Sciatic nerve (tissue), 2 donors: ENCODE measurements at places on chromosomes 16 and 17. TPM values are rescaled to one million over a fixed set of nuclear protein-coding genes. Genes with fewer than 3 reads are reported as not detected.

DNA sequence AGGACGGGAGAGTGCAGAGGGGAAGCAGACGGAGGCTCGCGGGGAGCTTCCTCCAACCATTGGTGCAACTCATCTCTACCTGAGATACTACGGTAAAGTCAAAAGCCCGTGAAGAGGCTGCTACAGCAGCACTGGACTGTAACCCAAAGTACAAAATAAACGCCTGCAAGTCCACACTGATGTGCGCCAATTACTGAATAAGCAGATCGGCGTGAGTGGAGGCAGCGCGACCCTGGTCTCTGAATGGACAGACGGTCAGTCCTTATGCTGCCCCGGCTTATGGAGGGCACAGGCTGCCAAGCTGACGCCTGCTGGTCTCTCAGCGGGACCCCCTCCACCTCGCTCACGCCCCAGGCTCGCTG, 58.5 kb downstream of the LMF1 start:
- DNase-seq = no peak

DNA sequence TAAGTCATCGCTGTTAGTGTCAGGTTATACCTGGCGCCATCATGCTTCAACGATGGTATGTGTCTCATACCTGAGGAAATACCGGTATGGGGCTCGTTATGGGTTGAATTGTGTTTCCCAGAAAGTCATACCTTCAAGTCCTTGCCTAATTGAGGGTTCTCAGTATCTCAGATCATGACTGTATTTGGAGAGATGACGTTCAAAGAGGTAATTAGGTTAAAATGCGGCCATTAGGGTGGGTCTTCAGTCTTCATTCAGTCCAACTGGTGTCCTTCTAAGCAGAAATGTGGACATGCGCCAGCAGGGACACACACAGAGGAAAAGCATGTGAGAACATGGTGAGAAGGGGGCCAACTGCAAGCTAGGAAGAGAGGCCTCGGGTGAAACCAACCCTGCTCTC, 37.5 kb upstream of the XYLT1 start:
- DNase-seq = no peak

DNA sequence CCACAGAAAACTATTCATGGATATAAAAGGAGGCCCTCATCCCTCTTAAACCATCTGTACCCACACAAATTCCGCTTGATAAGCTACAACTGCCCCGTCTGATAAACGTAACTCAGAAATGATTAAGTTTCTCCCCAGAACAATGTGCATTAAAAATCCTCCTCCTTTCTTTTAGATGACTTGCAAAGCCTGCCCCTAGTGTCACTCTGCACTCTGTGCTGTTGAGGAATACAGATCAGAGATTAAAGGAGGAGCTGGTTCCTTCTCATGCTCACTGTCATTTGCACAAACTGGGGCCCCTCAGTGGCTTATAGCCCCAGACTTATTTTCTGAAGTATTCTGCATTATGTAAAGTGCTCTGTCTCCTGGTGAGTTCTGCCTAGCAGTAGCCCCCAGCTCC, 33.3 kb downstream of the CDRT15 start:
- DNase-seq = no peak

GRCh38 chr17:82686366-82687324, 11.9 kb downstream of the RAB40B start:
- no peak for DNase-seq

DNA sequence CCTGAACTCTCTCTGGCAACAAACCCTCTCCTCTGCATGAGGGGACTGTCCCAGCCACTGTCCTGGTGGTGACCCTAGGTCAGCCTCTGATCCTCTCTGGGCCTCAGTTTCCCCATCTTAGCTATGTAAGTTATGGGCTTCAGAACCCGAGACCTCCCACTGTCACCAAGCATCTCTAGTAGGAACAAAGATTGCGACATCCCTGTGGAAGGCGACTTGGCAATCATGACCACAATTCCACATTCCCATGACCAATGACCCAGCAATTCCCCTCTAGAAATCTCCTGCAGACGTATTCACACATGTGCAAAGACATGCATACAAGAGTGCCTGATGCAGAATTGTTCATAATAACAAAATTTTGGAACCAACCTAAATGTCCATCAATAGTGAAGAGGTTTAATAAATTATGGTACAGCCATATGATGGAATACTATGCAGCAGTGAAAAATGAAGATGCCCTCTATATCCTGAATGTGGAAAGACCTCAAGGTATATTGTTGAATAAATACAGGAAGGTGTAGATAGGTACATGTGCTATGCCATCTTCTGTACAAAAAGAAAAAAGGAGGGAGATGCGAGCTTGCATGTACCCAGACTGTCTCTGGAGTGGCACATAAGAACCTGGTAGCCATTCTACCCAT, 21.2 kb downstream of the CNGB1 start:
- DNase-seq = no peak

- DNase-seq = no peak
Observed at GRCh38 chr16:50040018-50040417, 15.0 kb downstream of the CNEP1R1 start.

DNA sequence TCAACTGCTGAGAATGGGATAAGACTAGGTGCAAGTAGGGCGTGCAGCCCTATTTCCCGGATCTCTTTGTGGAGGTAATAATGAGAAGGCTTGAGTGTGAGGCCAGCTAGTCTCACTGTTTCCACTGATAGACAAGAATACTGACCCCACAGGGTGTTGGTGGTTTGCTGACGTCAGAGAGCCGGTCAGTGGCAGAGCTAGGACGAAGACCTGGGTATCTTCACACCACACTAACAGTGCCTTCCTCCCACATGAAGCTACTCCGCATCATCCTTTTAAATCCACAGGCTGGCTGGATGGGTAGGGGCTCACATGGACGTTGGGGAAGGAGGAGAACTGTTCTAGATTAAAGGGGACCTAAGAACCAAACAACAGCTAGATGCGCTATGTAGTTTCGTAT, 68.0 kb downstream of the ZFHX3 start:
- DNase-seq = no peak

GRCh38 chr16:66522816-66523590, 26.9 kb downstream of the TK2 start:
- no peak for DNase-seq

GRCh38 chr17:35972066-35972465, 9.2 kb downstream of the CCL16 start:
- no peak for DNase-seq

- no peak for DNase-seq
Observed at GRCh38 chr16:73558219-73558618, 510.3 kb upstream of the ZFHX3 start.

DNA sequence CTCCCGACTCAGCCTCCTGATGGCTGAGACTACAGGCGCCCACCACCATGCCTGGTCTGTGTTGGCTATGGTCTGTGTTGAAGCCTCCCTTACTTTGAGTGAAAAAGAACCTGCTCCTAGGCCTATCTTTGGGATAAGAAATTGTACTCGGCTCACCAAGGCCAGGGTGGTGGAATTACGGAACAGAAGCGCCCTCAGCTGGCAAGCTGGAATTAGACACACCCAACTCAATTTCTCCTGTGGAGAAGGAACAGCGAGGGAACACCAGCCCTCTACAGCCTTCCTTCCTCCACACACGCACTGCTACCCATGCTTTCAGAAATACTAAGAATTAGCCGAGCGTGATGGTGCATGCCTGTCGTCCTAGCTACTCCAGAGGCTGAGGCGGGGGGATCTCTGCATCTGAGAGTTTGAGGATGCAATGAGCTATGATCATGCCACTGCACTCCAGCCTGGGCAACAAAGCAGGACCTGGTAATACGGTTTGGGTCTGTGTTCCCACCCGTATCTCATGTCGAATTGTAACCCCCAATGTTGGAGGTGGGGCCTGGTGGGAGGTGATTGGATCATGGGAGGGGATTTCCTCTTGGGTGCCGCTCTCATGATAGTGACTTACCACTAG, 40.1 kb upstream of the RBBP6 start:
- DNase-seq = no peak

DNA sequence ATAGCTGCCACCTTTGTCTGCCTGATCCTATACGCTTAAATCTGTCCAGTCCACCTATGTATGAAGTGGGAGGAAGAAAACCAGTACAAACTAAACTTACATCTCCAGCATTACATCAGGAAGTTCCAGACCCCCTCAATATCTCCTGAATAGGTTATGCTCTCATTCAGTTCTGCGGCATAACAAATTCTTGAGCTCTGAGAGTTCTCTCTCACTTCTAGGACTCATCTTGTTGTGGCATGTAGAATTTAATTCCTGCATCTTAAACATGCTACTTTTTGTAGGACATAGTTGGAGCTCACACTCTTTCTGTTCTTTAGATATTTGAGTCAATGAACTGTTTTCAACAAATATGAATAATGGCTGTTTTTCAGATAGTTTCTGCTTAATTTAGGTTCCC, 662.5 kb downstream of the CDH11 start:
- DNase-seq = no peak

DNA sequence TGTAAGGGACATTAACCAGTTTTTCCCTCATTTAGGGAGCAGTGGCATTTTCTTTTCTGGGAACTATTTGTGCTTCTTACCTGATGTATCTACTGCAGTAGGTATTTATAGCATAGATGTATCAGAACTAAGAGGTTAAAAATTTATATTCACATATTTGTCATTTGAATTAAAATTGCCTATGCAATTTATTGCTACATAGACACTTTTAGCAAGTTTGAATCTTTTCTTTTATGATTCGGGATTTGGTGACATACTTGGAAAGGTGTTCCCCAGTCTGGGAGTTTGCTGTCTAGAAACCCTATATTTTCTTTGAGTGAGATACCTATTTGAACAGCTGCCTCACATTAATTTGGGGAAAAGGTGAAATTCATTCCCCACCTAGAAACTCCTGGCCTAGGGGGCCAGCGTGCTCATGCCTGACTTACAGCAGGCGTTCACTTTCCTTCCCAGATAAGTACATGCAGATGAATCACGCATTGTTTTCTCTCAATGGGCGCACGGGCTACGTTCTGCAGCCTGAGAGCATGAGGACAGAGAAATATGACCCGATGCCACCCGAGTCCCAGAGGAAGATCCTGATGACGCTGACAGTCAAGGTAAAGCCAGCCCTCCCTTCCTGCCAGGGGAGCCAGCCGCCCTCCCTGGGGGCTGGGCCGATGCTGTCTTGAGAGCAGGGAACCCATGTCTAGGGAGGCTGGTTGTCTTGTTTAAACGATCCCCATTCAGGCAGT, 73.8 kb downstream of the SDR42E1 start:
- no peak for DNase-seq

DNA sequence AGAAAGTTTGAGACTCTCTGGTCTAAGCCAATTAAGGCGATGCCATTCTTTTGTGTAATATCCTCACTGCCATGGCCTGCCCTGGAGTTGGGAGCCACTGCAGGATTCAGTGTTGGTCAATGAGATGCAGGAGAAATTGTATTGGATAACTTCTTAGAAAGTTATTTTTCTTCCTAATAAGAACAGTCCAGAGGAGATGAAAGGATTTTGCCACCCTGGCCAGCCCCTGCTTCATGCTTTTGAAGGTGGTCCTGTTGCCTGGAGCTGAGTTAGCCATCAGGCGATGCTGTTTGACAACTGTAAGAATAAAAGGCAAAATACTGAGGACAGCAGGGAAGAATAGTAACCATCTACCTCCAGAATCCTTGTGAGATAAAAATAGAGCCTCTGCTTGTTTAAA, 35.4 kb upstream of the CNTNAP4 start:
- no peak for DNase-seq

DNA sequence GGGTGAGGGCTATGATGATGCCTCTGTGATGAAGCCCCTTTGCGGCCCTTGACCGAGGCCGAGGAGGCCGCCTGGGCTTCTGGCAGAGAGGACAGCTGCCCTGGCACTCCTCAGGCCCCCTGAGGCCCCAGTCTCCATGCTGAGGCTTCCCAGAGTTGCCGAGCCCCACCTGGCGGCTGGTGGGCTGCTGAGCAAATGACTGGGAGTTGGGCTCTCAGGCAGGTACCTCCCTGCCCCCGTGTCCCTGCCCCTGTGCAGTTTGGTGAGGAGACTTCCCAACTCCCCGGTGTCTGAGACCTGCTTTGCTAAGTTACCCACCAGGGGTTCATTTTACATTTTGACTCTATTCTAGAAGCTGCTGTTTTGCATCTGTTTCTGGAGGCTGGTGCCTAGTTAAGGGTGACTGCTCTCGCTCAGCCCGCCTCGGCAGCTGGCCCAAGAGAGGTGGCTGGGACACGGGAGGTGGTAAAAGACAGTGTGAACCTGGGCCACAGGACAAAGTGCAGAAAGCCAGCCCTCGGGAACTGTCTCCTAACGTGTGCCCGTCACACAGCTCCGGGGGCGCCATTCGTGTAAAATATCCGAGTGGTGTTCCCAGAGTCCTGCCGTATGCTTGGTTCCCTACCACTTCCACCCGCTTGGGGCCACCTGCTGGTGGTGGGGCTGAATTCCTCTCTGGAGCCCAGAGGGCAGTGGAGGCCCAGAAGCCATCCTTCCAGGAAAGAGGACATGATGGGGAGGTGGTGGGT, 134.5 kb downstream of the RAB11FIP4 start:
- no peak for DNase-seq

DNA sequence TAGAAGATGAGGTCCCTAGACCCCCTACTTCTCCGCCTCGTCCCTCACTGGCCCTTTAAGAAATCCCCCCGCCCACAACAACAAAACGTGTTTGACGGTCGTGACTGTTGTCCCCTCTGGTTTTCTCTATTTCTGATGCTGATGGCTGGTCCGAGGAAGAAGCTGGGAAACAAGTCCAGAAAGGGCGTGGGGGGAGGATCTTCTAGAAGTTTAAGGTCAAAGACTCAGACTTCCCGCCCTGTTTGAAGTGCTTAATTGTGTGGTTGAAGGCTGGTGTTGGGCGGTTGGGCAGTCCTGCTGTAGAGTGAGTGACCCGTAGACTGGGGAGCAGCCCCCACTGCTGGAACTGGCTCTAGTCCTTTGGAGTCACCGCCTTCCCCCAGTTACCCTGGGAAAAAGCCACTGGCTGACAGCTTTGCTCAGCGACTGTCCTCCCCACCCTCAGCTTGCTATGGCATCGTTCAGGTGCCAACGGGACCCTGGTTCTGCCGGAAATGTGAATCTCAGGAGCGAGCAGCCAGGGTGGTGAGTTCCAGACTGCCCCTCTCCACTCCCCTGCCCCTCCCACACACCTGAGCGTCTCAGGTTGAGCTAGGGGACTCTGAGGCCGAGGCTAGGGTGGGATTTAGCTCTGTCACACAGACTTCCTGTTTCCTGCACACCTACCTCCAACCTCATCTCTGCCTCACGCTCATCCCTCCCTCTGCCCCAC, 1.6 kb downstream of the MLLT6 start:
- no peak for DNase-seq

- no peak for DNase-seq
Observed at GRCh38 chr17:75830164-75831031, 13.8 kb downstream of the UNC13D start.

The CDK5RAP3 gene
- 187 TPM for total RNA-seq

The SLC13A2 gene
- total RNA-seq = not detected

The FSCN2 gene
- total RNA-seq = 1.6 TPM

The SRRM2 gene
- 931 TPM for total RNA-seq

The ANKRD40CL gene
- total RNA-seq = not detected

The PRSS27 gene
- 2.1 TPM for total RNA-seq

The OTOA gene
- total RNA-seq = 0.31 TPM

The EVPLL gene
- not detected for total RNA-seq

The CD300E gene
- total RNA-seq = 3.8 TPM

The ENKD1 gene
- total RNA-seq = 19.7 TPM

The KRTAP4-4 gene
- total RNA-seq = not detected

The CNTROB gene
- total RNA-seq = 27.8 TPM

The RTN4RL1 gene
- total RNA-seq = 5.8 TPM

The MPP3 gene
- 13.8 TPM for total RNA-seq
